Right ventricle myocardium superior (tissue), 1 donor: ENCODE measurements at places on chromosomes 12 and 14.
A peak's percentile ranks its signal among the peaks of the same experiment; 100 is the strongest.

DNA sequence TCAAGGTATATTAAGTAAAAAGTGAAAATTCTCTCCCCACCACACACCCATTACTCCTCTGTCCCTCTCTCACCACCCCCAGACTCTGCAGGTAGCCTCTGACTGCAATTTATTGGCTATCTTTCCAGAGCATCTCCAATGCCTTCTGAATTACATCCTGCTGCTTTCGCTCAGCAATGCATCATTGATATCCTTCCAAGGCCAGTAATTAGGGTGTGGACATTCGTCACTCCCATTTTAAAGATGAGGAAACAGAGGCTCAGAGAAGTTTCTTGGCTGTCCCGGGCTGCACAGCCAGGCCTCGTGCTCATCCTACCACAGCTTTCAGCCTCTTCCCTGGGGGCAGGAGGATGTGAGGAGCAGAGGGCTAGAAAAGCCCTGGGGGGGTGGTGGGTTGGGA is 23.6 kb upstream of the PGF start:
- DNase-seq, result no peak

DNA sequence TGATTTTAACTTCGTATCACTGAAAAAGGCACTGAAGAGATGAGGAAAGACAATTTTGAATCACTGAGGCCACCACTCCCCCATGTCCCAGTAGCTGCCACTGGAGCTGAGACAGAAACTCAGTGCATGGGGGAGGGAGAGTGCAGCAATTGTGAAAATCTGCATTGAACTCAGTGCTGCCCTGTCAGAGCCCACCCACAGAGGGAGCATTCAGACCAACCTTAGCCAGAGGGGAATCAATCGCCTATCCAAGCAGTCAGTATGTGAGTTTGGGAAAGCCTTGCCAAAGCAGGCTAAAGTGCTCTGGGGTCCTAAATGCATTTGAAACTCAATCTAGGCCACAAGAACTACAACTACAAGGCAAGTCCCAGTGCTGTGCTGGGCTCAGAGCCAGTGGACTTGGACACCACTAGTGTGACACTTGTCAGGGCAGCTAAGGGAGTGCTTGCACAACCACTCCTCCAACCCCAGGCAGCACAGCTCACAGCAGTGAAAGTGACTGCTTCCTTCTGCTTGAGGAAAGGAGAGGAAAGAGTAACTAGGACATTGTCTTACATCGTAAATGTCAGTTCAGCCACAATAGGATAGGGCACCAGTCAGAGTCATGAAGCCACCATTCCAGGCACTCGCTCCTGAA is 13.3 kb downstream of the RNASE3 start:
- no peak for DNase-seq

DNA sequence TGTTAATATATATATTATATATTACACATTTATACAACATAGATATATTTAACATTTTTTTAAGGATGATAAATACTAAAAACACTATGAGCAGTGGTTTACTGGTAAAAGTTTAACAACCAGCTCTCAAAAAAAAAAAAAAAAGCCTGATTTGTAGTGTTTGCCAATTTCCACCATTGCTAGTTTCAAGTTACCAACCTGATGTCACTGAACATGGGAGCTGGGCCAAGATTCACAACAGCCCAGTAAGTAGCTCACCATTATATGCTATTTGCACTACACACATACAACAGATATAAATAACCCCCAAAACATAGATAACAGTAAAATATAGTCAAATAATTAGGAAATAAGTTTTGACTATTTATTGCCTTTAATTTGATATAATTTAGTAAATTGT is 28.9 kb upstream of the TMX1 start:
- DNase-seq, result no peak

GRCh38 chr14:22588526-22589095 is 413 bp downstream of the DAD1 start:
- no peak for DNase-seq

DNA sequence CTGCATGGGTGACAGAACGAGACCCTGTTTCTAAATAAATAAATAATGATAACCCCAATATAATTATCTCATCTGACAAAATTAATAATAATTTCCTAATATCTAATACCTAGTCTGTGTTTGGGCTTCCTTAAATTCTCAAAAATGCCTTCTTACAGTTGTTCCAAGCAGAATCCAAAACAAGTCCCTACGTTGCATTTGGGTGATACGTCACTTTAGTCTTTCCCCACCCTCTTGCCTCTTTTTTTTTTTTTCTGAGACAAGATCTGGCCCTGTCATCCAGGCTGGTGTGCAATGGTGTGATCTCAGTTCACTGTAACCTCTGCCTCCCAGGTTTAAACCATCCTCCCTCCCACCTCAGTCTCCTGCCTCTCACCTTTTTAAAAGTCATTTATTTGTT is 26.7 kb downstream of the VEZT start:
- no peak for DNase-seq

- DNase-seq, result peak; percentile 50
Observed at GRCh38 chr12:3365463-3366411, 125.3 kb upstream of the PRMT8 start.

GRCh38 chr12:3565985-3566384 is 75.0 kb downstream of the PRMT8 start:
- no peak for DNase-seq

DNA sequence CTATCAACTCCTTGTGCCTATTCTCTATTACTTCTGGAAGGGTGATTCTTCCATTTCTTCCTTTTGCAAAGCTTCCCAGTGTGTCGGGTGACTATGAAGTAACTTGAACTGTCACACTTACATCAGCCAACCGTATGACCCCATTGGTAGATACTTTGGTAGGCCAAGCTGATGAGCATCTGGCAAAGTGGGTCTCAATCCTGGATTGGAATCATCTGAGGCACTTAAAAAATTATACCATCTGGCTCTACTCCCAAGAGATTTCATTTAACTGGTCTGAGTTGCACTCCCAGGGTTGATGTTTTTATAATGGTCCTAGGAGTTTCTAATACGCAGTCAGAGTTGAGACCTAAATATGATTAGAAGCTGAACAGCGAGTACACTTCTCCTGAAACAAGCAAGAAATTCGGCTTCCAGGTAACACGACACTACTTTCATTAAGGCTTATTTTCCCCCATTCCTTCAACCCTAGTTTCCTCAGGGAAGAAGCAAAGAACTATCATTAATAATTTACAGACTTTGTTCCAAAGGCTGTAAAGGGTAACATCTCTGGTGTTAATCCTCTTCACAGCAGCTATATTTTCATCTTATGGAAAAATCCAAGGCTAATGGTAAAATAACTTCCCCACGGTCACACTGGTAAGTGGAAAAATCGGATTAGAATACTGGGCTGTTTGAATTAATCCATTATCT is 76.8 kb downstream of the PDE6H start:
- DNase-seq, result no peak

DNA sequence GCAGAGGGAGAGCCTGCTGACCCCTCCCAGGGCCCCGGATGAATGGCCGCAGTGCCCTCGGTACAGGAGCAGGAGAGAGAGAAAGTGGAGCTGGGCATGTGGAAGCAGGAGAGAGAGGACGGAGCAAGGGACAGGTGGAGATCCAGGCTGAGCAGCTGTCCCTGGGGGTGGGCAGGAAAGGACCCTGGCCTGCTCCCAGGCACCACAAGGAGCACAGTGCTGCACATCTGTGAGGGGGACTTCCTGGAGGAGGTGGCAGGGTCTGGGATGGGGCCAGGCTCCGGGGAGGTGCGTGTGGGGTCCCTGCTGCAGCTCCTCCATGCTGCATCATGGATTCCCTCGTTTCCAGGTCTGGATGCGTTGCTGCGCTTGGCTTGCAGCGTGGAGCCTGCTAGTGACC is 13.0 kb upstream of the DLK1 start:
- no peak for DNase-seq

- DNase-seq, result no peak
Observed at GRCh38 chr14:96016501-96017160, 22.5 kb upstream of the C14orf132 start.

- no peak for DNase-seq
Observed at GRCh38 chr14:95235351-95235750, 78.0 kb upstream of the DICER1 start.

- peak; percentile 38 for DNase-seq
Observed at GRCh38 chr12:117032593-117033381, 66.4 kb downstream of the TESC start.

DNA sequence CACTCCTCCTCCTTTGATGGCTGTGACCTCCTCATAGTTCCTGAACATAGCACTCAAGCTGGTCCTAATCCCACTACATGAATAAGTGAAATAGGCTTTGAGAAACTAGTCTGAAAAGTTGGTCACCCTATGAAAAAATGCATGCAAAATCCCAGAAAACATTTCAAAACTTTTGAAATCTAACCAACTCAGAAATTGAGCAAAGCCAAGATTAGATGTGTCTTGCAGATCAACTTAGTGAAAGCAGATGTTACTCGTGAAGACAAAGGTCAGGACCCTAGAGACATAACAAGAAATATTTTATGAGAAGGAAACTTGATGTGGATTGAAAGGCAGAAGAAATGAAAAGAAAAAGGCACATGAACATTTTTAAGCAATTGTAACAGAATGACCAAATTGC is 63.3 kb downstream of the TSHR start:
- no peak for DNase-seq

DNA sequence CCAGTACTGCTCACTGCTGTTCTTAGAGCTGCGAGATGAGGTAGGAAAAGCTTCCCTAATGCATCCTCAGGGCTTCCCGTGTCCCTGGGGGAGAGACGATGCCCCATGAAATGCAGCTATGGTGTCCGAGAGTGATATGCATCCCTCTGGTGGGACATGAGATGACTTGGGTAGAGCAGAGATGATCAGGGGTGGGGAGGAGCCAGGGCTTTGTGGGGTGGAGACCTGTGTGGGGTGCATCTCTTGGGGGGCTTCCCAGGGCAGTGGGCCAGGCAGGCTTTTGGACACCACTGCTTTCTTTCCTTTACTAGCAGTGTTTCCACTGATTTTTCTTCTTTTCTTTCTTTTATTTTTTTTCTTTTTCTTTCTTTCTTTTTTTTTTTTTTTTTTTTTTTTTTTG is 147.3 kb downstream of the ADGRD1 start:
- DNase-seq, result peak; percentile 20

GRCh38 chr12:89999699-90000505 is 291.3 kb upstream of the ATP2B1 start:
- DNase-seq, result no peak

DNA sequence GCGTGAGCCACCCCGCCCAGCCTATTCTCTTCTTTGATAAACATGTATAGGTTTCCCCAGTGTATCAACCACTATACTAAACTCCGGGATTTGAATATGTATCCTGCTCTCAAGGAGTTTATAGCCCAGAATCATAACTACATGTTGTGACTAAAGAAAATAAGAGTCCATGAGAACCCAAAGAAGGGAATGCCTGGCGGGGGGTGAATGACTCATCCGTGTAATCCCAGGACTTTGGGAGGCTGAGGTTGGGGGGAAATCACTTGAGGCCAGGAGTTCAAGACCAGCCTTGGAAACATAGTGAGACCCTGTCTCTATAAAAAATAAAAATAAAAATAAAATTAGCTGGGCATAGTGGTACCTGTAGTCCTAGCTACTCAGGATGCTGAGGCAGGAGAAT is 57.2 kb downstream of the SIX6 start:
- DNase-seq, result no peak

DNA sequence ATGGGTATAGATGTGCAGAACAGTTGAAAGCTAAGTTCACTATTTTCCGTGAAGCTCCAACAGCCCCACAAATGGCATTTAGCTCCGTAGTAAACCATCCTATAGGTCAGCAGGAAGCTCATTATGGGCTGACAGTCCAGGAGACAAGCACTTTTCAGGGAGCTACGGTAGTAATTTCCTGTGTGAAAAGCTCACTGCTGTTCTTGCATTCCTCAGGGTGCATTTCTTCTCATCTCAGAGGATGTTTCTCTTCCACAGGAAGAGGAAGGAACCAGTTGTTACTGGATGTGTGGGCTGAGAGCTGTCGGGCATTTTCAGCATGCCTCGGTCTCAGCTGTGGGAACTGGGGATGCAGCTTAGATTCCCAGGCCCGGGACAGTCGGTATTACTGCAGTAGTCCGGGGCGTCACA is 72.8 kb downstream of the GALNT4 start:
- DNase-seq, result peak; percentile 55

- no peak for DNase-seq
Observed at GRCh38 chr12:57519796-57520052, 590 bp downstream of the DDIT3 start.

DNA sequence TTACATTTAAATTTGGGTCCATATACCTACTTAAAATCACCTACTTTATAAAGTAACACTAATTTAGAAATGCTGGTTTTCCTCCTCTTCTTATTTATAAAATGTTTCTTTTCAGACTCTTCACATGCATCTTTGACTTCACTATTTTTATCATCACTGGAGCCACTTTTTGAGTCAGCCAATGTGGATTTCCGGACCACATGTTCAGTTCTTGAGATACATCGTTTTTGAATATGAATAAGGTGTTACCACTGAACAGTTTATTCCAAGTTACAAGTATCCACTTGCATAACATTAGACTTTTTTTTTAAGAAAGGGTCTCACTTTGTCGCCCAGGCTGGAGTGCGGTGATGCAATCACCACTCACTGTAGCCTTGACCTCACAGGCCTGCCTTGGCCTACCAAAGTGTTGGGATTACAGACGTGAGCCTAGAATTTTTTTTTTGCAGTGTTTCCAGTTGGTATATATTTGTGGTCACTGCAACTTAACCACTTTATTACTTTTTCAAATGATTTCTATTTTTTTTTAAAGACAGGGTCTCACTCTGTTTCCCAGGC is 5.7 kb downstream of the FNTB start:
- no peak for DNase-seq
